ENCODE measurements at places on chromosomes 13 and 19.
A peak's percentile ranks its signal among the peaks of the same experiment; 100 is the strongest.

GRCh38 chr19:33426621-33427361 is 53.3 kb downstream of the CEBPG start:
- DNase-seq: no peak

GRCh38 chr19:54573330-54573872 is at the start of gene LILRA2:
Gene LILRA2 (plus strand): TSS chr19:54573790. CDS start chr19:54573879, 89 bp downstream.
- no peak for DNase-seq

GRCh38 chr13:31234729-31235128 is 35.0 kb downstream of the B3GLCT start:
- DNase-seq: peak; percentile 48

DNA sequence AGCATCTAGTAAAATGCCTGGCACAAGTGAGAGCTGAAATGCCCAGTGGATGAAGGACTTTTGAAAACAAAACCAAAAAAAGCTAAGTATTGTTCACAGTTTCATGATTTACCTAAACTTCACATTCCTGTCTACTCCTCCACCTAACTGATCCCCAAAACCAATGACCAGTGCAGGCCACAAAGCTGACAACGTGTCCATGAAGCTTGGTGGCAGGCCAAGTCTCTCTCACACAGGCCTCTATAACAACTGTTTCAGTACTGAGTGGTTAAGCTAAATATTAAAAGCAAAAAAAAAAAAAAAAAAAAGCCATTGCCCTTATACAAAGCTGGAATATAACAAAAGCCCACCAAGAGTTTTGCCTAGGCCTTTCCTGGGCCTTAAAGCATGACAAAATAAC is 36.4 kb downstream of the STK24 start:
- no peak for DNase-seq

DNA sequence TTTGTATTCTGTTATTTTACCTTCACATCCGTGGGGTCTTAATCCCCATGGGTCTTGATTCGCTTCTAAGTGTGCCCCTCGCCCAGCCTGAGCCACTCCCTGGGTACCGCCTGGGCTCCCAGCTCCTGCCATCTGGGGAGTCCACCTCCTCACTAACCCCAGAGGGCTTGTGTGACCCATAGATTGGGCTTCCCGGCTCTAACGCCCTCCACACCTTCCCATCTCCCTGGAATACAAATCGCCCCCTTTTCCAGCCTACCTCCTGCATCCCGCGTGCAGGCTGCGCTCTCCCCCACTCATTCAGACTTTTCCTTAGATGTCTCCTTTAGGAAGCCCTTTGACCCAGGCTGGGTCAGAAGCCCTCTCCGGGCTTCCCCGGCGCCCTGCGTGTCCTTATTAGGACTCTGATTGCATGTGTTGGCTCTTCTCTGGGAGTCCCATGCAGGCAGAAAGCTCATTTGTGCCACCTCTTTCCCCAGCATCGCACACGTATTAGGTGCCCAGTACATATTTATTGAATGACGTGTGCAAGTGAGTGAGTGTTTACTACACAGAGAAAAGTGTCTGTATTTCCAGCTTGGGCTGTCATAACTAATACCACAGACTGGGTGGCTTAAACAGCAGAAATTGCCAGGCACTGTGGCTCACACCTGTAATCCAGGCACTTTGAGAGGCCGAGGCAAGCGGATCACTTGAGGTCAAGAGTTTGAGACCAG is 757 bp downstream of the CCDC124 start:
- DNase-seq: no peak

- no peak for DNase-seq
These were observed 86.2 kb upstream of the HTR2A start for GRCh38 chr13:46982856-46983582.
